ENCODE measurements at places on chromosomes 7 and 10. TPM values are rescaled to one million over a fixed set of nuclear protein-coding genes. Genes with fewer than 3 reads are reported as not detected.

DNA sequence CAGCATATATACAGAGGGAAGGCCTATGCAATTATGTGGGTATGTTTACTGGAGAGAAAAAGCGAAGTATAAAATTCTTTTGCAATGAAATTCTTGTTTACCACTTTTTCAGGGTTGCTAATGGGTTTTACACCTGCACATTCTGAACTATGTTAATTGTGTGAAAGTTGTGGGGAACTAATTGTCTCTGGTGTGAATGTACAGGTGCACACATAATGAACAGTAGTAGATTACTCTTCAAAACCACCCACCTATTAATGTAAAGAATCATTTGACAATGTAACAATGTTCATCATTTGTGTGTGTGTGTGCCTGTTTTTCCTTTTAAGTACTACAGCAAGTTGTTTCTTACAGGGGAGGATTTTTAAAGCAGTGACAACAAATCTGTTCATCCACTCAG is 80.0 kb upstream of the FEZF1 start:
- no peak for ATAC-seq

DNA sequence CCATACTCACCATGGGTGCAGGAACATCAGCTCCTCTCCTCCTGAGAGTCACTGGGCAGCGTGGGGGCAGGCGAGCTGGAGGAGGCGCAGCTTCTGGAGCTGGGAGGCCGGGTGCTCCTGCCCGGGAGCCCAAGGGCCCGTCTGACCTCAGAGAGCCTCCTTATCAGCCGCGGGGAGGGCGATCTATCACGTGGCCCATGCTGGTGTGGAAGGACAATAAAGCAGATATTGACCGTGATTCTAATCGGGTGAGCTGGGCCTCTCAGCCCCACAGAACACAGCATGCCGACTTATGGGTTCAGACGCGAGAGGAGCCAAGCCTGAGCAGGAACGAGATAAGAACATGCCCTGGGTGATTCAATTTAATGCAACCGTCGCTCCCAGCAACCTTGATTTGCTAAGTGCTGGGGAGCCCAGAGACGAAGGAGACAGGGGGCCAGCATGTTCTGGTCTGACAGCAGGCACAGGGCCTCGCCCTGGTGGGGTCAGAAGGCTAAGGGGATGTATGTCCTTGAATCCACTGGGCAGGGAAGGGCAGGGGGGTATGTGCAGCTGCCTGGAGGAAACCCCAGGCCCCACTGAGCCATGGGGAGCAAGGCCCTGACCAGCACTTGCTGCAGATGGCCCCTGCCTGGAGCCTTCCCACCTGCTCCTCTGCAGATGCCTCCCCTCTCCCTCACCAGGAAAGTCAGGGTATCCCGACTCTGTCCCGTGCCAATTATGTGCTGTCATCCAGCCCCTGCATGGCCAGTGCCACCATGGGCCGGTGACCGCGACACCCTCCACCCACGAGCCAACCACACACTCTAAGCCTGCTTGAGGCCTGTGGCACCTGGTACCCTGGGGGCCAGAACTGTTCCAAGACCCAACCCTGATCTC is 95.3 kb upstream of the RET start:
- ATAC-seq = no peak

GRCh38 chr7:30136117-30136731 is 1.4 kb downstream of the MTURN start:
- no peak for ATAC-seq

DNA sequence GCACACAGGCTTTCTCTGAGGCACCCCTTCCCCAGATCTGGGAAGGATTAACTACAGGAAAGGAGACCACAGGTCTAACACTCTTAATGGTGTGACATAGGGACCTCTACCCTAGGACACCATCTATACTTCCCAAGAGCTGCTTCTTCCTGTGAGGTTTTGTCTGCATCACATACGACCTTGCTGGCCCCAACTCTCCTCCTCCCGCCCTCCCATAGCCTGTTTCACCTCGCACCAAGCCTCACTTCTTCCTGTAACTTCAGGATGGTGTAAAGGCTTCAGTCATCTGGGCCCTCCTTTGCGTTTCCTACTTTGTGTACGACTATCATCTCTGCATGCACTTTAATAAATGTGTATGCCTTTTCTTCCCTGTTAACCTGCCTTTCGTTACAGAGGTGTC is 274.3 kb downstream of the KLF6 start:
- ATAC-seq = no peak

- ATAC-seq = no peak
These were observed 36.3 kb upstream of the PDK4 start for GRCh38 chr7:95632609-95633008.

- no peak for ATAC-seq
These were observed 281.6 kb downstream of the HGF start for GRCh38 chr7:81488210-81488609.

DNA sequence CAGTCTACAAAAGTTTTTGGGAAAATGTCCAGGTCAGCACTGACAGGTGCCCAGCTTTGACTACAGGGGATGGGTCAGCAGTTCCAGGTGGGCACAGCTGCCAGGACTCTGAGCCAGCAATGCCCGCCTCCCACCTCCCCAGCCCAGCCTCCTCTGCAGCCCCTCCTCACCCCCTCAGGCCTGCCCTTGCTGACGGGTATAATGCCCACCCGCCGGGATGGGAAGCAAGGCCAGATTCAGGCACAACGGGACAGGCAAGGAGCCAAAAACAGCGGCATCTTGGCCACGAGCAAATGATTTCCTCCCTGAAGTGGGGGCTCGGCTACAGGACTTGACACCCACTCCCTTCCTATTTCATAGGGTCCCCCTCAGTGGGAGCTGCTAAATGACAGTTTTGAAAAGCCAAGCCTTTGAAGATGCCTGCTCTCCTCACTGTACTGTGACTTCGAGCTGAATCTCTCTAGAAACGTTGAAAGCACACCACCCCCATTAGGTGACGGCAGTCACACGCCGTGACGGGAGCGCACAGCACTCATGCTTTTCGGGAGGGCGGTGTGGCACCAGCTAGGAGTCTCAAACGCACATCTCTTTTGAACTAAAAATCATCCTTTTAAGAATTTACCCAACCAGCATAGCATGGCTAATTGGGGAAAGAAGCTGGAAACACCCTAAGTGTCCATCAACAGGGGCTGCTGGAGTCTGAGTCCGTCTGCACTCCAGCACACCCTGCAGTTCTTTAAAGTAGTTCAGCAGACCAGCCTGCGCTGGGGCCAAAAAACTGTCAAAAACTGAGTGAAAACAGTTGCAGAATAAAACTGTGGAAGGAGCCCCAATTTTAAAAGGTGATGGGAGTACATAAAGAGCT is 29.6 kb downstream of the MAD1L1 start:
- ATAC-seq = peak; percentile 9

DNA sequence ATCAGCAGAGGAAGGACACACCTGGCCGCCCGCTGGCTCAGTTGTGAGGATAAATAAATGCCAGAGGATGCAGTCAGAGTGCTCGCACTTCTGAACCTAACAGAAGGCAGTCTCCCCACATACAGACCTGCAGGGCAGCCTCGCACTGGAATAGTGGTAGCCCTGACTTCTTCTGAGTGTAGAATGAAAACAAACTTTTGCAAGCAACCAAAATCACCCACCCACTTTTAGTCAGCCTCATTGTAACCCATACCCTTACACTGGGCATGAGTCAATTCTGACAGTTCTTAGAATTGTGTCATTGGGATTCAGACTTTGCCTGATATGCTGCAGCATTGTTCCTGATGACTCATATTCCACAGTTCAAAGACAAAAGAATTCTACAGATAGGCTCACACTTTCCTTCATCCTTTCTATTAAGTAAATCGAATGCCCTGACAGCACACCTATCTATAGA is 167.0 kb upstream of the CDK1 start:
- ATAC-seq = peak; percentile 75

- peak; percentile 90 for ATAC-seq
These were observed 185.3 kb downstream of the WDR11 start for GRCh38 chr10:121036431-121036830.

DNA sequence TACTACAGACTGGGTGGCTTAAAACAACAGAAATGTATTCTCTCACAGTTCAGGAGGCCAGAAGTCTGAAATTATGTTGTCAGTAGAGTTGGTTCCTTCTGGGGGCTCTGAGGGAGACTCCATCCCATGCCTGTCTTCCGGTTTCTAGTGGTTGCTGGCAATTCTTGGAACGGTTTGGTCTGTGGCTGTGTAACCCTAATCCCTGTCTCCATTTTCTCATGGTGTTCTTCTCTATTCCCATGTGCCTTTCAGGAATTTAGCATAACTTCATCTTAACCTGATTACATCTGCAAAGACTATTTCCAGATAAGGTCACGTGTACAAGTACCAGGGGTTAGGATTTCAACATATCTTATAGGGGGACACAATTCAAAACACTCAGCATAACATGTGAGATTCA is 73.2 kb downstream of the FAM241B start:
- ATAC-seq = no peak

GRCh38 chr10:23342213-23342884 is 2.2 kb downstream of the C10orf67 start:
- no peak for ATAC-seq

The ZNF800 gene
- 30.5 TPM for total RNA-seq

The CBLL1 gene
- total RNA-seq = 20.4 TPM

The TAS2R3 gene
- total RNA-seq = 1.6 TPM

The COBL gene
- total RNA-seq = 0.76 TPM

The RPEL1 gene
- total RNA-seq = 0.28 TPM

Data from motor neuron (in vitro differentiated cells).